Fibroblast of skin of left quadriceps (primary cell): ENCODE measurements at places on chromosomes 2 and 18.

GRCh38 chr2:203949228-203949627, 12.7 kb downstream of the ICOS start:
- no peak for DNase-seq

GRCh38 chr2:174263997-174264396, 15.7 kb upstream of the OLA1 start:
- DNase-seq, result peak; percentile 12

- DNase-seq, result no peak
These were observed 47.2 kb downstream of the EML6 start for GRCh38 chr2:54770676-54771075.

GRCh38 chr2:169225233-169225750, 137.0 kb downstream of the LRP2 start:
- no peak for DNase-seq

- peak; percentile 95 for DNase-seq
These were observed 54.1 kb downstream of the TAF1B start for GRCh38 chr2:9897331-9897737.

DNA sequence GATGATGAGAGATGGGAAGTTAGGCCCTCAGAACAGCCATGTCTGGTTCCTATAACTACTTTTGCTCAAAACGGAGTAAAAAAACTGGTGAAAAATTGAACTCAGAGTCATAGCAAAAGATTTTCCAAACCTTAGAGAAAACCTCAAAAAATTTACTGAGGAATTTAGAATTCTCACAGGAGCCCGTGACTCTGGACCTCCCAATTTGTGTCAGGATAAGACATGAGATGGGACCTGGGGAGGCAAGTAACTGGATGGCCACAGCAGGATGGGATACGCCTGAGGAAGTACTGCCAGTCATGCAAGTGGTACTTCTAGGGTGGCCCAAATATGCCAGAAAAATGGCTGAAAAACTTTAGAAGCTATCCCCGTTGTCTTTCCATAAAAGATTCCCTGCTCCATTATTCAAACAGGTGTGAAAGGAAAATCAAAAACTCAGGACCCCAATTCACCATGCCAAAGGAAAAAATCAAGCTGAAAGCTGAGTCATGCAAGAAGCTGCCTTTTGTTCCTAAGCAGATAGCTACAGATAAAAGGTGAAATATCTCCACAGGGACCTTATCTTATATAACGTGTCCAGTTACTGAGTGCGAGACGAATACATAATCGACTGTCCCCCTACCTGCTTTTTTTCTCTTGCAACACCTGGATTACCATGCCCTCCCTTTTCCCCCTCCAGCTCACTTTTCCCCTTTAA, 34.1 kb upstream of the LIPG start:
- DNase-seq, result no peak

- no peak for DNase-seq
These were observed 51.1 kb upstream of the EHBP1 start for GRCh38 chr2:62654423-62654791.

DNA sequence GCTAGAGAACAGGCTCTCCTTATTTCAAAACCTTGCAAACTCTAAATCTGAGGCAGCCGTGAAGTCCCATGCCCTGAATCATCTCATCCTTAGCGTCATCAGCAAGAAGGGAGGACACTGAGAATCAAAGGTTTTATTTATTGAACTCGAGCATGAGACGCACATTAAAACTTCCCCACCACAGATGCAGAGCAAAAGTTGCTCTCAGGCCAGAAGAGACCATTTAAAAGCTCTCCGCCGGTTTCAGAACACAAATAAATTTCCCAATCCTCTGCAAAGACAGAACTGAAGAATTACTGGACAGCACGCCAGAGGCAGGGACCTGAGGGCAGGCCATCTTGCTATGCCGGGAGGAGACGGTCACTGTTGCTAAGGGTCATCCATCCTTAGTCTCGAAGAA, 1.3 kb downstream of the AMMECR1L start:
- peak; percentile 18 for DNase-seq

GRCh38 chr18:12049978-12050811, 43.4 kb upstream of the ANKRD62 start:
- DNase-seq, result no peak

- DNase-seq, result no peak
These were observed 135.3 kb downstream of the TMEM163 start for GRCh38 chr2:134583462-134583861.

DNA sequence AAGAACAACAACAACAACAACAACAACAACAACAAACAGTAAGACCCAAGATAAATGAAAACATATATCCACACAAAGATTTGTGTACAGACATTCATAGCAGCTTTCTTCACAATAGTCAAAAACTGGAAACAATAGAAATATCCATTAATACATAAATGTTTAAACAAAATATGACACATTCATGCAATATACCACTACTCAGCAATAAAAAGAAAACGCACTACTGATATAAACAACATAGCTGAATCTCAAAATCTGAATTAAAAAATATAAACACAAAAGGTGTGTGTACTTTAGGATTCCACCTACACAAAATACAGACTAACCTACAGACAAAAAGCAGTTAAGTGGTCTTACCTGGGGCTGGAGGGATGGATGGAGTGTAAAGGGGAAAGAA, 42.1 kb downstream of the DOK1 start:
- DNase-seq, result no peak
